ENCODE measurements at places on chromosomes 3 and 15.

DNA sequence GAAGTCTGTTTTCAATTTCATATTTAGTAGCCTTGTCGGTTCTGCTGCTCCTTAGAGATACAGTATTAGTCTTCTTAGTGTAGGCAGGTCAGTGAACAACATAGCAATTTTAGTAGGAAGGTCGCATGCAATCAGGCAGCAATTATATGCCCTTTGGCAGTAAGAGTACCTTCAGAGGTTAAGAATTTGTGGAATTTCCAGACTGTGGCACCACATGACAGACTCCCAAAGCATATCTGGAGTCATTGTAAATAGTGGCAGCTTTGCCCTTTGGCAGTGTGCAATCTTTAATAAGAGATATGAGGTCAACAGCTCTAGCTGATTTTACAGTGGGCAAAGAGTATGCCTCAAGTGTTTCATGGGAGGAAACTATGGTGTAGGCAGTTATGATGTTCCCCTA is 1532.5 kb upstream of the CADM2 start:
- DNase-seq: no peak

DNA sequence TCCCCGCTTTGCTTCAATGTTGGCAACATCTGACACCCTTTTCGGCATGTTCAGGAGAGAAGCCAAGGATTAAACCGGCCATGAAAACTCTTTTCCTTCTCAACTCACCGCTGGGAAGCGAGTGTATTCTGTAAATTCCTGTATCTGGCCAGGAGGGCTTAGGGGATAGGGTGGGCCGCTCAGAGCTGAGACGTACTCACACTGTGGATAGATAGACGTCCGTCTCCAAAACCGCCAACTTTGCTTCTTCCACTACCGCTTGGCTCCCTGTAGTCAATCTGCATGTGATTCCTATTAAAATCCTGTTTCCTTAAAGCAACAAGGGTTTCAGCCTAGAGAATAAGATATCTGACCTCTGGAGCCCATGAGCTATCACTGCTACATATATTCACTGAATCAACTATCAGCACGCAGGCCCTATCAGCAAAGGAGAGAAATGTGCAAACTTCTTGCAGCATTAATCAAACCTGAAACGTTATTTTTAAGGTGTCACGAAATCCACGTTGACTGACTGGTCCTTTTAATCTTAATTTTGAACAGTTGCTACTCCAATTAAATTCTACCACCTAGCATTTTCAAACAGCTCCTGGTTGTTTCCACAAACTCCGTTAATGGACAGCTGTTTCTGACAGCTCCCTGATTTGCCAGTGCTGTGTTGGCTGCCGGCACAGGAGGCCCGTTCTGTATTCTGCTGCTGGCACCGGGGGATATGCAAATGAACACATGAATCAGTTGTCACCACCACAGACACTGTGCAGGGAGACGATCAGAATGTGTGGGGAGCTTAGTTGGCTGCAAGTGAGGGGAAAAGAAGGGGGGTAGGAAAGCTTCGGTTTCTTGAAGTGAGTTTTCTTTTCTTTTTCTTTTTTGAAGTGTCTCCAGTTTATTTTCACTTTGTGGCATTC is 438.9 kb upstream of the ARRDC4 start:
- no peak for DNase-seq

GRCh38 chr3:38989917-38990510 is 61.7 kb downstream of the SCN11A start:
- DNase-seq: no peak

- no peak for DNase-seq
These were observed 7.1 kb downstream of the WDR72 start for GRCh38 chr15:53752406-53752805.

DNA sequence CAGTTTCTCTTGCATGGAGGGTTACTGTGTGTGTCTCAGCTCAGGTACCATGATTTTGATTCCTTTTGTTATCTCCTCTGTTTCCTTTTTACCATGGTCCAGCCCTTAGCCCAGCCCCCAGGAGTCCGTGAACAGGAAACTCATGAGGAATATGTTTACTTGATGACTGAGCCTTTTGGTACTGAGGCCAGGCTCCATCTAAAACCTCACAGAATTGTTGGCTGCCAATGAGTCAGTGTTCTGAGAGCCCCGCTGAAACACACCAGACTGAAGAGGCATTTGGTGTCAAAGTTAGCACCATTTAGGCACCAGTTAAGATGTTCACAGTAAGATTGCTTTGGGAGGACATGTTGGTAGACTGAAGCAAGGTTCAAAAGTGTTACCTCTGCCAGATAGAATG is 80.9 kb downstream of the DGKG start:
- DNase-seq: no peak

DNA sequence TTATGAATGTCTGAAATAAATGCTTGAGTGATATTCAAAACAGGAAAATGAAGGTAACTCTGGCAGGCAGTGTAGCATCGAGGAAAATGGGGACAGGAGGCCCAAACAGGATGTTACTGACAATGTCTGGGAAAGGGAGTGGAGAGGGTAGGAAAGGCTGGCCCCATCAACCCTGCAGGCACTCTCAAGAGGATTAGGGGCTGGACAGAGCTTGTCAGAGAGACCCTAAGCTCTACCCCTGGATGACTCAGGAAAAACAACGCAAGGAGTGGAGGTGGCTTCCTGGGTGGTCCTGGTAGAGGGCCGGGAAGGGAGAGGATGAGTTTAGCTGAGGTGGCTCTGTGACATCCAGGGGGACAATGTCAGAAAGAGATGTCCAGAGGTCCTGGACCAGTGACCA is 106.0 kb downstream of the RYK start:
- DNase-seq: no peak

- no peak for DNase-seq
These were observed 196.7 kb upstream of the WNT5A start for GRCh38 chr3:55683666-55684270.

DNA sequence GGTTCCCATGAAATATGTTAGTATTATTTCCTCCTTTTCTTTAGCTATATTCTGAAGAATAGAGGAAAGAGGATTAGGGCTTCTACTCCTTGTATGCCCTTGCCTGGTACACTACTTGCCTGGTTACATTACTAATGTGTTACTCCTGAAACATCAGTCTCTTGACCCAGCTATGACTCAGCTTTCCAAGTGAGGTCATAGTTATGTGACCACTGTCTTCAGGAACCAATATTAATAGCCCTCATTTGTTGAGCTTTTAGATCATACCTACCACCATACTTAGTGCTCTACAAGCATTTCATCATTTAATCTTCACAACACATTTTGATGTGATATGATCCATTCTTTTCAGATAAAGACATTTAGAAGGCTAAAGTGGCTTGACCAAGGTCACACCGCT is 60.3 kb downstream of the CMSS1 start:
- no peak for DNase-seq

GRCh38 chr3:171789759-171790505 is 20.4 kb downstream of the PLD1 start:
- DNase-seq: no peak

DNA sequence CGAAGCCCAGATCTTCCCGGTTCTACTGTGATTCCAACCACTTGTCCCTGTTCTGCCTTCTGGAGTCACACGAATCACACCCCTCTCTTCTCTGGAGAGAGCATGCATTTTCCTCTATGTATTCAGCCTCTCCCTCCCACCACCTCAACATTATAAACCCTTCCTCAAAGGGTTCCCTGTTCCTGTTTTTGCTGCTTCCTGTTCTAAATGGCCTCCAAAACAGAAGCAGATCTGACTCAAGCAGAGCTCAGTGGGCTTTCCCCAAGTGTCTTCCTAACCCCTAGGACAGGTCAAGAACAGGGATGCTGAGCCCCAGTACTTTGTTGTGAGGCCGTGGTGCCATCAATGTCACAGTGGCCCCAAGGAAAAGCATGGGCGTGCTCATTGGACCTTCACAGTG is 75.7 kb upstream of the ARNT2 start:
- DNase-seq: no peak

GRCh38 chr3:35426366-35426958 is 212.9 kb upstream of the ARPP21 start:
- DNase-seq: no peak

GRCh38 chr3:98564282-98565005 is 29.0 kb downstream of the CPOX start:
- DNase-seq: no peak

DNA sequence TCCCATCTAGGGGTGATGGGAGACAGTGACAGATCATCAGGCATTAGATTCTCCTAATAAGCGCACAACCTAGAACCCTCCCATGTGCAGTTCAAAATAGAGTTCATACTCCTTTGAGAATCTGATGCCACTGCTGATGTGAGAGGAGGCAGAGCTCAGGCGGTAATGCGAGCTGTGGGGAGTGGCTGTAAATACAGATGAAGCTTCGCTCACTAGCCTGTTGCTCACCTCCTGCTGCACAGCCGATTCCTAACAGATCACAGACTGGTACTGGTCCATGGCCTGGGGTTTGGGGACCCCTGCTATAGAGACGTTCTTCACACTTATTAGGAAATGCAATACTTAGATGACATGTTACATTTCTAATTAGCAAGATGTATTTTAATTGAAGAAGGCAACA is 154.4 kb downstream of the CBLB start:
- no peak for DNase-seq

DNA sequence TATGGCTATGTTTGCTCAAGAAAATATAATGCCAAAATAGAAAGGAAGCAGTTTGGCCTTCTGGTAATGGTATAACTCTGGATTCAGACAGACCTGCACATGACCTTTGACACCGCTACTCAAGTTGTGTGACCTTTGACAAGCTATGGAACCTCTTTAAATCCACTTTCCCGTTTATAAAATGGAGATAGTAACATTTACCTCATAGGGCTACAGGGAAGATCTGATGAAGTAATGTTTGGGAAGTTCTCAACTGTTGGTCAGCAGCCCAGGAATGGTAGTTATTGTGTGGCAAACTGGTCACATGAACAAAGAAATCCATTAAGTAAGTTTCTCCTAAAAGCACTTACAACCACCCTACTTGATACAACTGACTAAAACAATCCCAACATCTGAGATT is 95.1 kb upstream of the PHLDB2 start:
- no peak for DNase-seq

- DNase-seq: no peak
These were observed 51.9 kb downstream of the GOLM2 start for GRCh38 chr15:44340410-44340809.

DNA sequence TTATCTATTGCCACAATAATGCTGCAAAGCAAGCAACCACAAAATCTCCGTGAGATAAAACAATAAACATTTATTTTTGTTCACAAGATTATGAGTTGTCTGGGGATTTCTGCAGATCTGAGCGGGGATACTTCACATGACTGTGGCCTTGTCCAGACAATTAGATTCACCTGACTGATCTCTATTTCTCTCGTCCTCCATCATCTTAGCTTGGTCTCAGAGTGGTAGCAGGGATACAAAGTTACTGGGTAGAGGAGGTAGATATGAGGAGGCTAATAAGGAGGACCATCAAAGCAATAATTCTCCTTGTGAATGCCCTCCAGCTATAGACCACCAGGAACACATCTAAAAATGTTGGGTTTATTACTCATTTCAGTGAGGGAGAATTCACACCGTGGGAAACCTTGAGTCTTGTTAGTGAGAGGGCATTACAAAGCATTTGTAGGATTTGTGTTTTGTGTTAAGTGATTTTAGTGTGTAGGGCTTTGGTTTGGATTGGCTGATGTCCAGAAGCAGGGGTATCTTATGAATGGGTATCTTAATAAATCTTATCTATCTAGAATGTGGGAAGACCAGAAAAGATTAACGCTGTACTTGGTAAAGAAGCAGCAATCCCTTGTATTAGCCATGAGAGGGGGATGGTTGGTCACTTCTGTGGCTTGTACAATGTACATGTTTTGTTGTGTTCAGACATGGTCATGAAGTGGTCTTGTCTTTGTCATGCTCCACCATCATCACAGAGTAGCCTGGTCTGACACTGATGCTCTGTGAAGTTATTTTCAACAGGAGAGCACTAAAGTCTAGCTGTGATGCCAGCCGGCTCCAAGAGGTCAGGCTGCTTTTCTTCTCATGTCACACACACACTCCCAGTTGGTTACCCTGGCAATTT is 287.6 kb upstream of the STT3B start:
- no peak for DNase-seq

DNA sequence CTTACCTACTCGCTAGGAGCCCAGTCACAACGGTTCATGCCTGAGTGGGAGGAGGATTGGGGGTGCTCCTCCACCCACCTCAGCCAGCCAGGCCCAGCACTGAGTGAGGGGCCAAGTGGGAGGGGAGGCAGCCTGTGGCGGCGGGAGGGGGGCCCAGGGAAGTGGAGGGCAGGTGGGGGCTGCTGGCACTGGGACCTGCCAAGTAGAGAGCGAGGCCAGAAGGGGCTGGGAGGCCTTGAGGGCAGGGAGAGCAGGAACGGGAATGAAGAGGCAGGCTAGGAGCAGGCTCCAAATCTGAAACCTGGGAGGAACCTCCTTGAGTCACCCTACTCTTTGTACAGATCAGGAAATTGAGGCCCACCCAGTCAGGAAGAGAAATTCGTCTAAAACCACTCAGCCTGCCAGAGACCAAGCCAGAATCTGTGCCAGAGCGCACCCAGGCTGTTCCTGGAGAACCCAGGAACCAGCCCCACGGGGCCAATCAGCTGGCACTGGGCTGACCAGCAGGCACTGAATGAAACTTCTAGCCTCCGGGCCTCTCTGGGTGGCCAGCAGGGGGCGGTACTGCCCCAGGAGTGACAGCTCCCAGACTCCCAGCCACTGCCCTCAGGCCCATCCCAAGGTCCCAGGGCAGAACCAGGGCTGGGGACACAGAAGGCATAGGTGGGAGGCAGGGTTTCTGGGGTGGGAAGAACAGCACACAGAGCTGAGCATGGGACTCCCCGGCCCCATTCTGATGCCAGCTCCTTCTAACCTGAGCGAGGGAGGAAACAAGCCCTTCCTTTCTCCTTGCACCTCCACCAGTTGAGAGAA is 14.8 kb upstream of the CYP11A1 start:
- peak; percentile 92 for DNase-seq

GRCh38 chr15:65558336-65558735 is 28.1 kb downstream of the HACD3 start:
- DNase-seq: no peak

DNA sequence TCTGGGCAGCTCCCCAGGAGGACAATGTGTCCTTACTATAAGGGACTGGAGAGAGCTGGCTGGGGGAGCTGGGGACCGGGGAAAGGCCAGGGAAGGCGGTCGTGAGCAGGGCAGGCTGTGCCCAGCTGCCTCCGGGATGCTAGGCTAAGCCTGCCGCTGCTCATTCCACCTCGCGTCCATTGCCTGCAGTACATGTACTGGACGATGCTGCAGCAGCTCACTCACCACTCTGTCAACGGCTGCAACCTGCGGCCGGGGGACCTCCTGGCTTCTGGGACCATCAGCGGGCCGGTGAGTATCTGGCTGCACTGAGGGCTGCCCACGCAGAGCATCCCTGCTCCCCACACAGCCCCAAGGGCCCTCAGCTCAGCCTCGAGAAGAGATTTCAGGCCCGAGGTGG is 27.1 kb downstream of the FAH start:
- no peak for DNase-seq

DNA sequence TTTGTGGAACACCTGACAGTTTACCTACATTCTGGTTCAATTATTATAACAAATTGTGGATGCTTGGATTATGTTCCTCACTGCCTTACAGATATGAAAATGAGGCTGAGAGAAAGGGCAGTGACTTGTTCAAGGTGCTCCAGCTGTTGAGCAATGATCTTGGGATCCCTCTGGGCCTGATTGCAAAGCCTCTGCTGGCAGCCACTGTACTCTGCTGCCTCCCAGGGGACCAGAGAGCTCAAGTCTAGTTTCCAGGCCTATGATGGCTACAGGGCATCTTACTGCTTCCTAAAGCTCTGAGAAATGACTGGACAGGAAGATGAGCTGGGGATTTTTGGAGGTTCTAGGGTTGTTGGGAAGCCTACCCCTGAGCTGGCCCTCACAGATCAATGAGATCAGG is 2.3 kb upstream of the SHC4 start:
- no peak for DNase-seq

Measured in activated CD8-positive, alpha-beta memory T cell treated with anti-CD3 and anti-CD28 coated beads, Interleukin-2, amount 50 U/mL, for 48 hours (primary cell).